Activated CD8-positive, alpha-beta T cell treated with anti-CD3 and anti-CD28 coated beads for 36 hours (primary cell): ENCODE measurements at places on chromosomes 6 and 20.

DNA sequence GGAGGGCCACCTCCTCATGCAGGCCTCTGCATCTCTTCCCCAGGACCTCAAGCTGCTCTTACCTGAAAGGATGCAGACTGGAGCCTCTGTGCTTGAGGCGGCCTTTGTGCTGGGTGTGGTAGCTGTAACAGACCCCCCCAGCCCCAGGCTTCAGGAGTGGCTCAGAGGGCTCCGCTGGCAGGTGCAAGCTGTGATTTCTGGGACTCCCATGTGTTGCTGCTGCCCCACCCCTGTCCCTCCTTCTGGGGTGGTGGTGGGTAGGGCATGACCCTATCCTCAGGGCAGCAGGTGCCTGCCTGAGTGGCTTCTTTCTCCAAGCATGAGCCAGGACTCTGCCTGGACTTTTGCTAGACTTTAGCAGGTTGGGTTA, 121.2 kb downstream of the SULF2 start:
- H3K27ac ChIP-seq, result no peak overlapping the region
- peaks cover 5% of the 10 kb centered on the region for H3K4me1 ChIP-seq
- H3K36me3 ChIP-seq, result no peaks in the 10 kb centered on the region
- no peak overlapping the region for H3K4me3 ChIP-seq
- H3K27me3 ChIP-seq, result no peaks in the 10 kb centered on the region
- no peak for DNase-seq

DNA sequence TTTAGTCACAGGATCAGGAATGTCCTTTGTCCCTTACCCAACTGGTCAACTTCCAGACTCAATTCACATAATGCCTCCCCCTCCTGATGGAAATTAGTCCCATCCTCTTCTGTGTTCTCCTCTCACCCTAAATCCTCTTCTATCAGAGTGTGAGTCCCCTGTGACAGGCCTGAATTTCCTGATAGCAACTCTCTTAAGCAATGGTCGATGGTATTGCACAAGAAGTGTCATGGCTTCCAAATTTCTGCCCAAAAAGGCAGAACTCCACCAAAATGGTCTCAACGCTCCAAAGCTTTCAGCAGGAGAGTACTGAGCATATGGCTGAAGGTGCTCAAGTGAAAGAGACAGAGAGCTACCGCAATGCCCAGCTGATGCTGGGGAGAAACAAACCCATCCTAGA, 2.4 kb downstream of the PREP start:
- no peaks in the 10 kb centered on the region for H3K27me3 ChIP-seq
- H3K36me3 ChIP-seq, result peaks cover 9% of the 10 kb centered on the region
- H3K4me3 ChIP-seq, result peak overlapping the region; percentile 84
- DNase-seq, result no peak

- H3K36me3 ChIP-seq, result peaks cover 11% of the 10 kb centered on the region
- no peak for DNase-seq
- H3K27ac ChIP-seq, result no peak overlapping the region
- H3K4me1 ChIP-seq, result no peaks in the 10 kb centered on the region
These were observed 157.9 kb downstream of the KIF16B start for GRCh38 chr20:16415071-16416053.

GRCh38 chr6:3977875-3978711, 100.8 kb downstream of the FAM217A start:
- peaks cover 4% of the 10 kb centered on the region for H3K36me3 ChIP-seq
- peak overlapping the region; percentile 24 for H3K27ac ChIP-seq
- peak; percentile 78 for DNase-seq
- H3K4me1 ChIP-seq, result peaks cover 11% of the 10 kb centered on the region
- peak overlapping the region; percentile 5 for H3K4me3 ChIP-seq

DNA sequence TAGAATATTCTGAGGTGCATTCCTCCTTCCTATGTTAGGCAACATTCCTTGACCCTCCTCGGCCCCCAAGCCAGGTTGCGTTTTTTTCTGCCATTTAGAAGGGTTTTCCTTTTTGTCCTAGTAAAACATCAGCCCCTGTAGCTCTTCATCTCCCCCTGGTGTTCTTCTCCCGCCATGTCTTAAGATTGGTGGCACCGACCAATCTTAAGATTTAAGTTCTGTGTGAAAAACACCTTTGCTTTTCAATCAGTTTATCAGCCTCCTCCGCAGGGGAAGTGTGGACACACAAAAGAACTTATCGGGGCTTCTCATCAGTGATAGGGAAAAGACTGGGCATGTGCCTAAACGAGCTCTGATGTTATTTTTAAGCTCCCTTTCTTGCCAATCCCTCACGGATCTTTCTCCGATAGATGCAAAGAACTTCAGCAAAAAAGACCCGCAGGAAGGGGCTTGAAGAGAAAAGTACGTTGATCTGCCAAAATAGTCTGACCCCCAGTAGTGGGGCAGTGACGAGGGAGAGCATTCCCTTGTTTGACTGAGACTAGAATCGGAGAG, 719 bp upstream of the EDN1 start:
- H3K27ac ChIP-seq, result no peak overlapping the region
- peaks cover 9% of the 10 kb centered on the region for H3K4me1 ChIP-seq
- no peaks in the 10 kb centered on the region for H3K36me3 ChIP-seq
- DNase-seq, result peak; percentile 74
- peak overlapping the region; percentile 75 for H3K4me3 ChIP-seq

- no peak overlapping the region for H3K27ac ChIP-seq
- H3K36me3 ChIP-seq, result no peaks in the 10 kb centered on the region
- no peak for DNase-seq
- peaks cover 2% of the 10 kb centered on the region for H3K27me3 ChIP-seq
- no peaks in the 10 kb centered on the region for H3K4me1 ChIP-seq
These were observed 505.0 kb upstream of the SLC35B3 start for GRCh38 chr6:8940356-8940755.

GRCh38 chr6:132259070-132259469, 142.2 kb downstream of the MOXD1 start:
- no peaks in the 10 kb centered on the region for H3K4me1 ChIP-seq
- H3K27ac ChIP-seq, result no peak overlapping the region
- H3K4me3 ChIP-seq, result no peak overlapping the region
- peaks cover 22% of the 10 kb centered on the region for H3K27me3 ChIP-seq

DNA sequence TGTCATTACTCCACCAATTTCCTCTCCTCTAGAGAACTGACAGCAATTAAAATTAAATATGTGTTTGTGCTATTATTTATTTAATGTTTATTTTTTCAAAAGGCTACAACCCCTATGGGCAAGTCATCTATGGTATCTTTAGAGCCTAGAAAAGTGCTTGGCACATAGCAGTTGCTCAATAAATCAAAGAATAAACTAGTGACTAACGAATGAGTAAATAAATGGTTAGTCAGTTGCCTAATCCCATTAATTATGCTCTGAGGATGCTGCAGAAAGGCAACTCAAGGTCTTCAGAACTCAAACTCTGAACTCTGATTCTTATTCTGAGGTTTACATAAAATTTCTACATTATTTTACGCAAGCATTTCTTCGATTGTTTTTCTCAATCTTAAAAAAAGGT, 193.0 kb upstream of the TSHZ2 start:
- no peaks in the 10 kb centered on the region for H3K4me1 ChIP-seq
- no peaks in the 10 kb centered on the region for H3K36me3 ChIP-seq
- peaks cover 10% of the 10 kb centered on the region for H3K27me3 ChIP-seq
- no peak overlapping the region for H3K27ac ChIP-seq
- DNase-seq, result no peak
